ENCODE measurements at places on chromosomes 4 and X.

DNA sequence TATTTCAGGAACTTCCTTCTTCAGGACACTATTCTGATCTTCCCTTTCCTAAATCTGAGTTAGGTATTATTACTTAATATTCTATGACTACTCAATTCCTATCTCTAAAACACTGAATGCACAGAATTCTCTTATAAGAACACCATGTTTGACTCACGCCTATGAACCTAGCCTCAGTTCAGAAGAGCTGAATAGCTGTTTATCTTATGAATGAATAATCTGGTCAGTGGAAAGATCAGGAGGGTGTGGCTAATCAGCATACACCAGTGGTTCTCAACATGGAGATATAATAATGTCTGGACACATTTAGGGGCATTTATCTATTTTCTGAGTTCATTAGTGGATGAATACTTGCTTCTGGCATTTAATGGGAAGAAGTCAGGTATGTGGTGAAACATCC, 24.2 kb downstream of the EPHA5 start:
- no peak for DNase-seq

GRCh38 chrX:135973025-135973547, 702 bp downstream of the MMGT1 start:
- DNase-seq: no peak

- DNase-seq: peak; percentile 78
These were observed 60.4 kb upstream of the ATXN3L start for GRCh38 chrX:13380211-13380610.

- no peak for DNase-seq
These were observed 37.0 kb downstream of the FGF2 start for GRCh38 chr4:122863639-122864038.

- no peak for DNase-seq
These were observed 133.0 kb upstream of the NALF2 start for GRCh38 chrX:69371159-69371558.

DNA sequence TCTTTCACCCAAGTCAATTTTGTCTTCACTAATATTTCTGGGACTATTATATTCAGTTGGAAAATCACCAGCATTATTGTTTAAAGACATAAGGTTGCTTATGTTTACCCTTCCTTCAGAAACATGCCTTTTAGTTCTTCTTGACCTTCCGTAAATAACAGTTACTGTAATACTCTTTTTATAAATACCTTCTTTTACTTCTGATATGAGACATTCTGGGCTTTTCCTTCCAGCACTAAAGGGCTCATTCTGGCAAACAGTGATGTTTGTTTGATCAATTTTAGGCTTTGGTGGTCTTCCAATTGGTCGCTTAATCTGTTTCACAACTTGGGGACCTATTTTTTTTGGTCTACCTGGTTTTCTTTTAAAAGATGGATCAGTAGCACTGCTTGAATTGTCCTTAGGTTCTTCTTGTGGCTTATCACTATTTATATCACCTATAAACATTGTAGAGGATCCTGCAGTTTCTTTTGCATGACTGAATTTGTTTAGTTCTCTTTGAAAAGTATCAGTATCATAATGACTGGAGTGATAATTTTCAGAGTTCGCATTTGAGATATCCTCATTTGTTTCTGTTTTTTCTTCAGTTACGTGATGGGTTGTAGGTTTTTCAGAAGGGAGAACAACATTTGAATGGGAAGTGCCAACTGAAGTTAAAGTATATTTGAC, 64.8 kb downstream of the NCAPG start:
- DNase-seq: no peak

DNA sequence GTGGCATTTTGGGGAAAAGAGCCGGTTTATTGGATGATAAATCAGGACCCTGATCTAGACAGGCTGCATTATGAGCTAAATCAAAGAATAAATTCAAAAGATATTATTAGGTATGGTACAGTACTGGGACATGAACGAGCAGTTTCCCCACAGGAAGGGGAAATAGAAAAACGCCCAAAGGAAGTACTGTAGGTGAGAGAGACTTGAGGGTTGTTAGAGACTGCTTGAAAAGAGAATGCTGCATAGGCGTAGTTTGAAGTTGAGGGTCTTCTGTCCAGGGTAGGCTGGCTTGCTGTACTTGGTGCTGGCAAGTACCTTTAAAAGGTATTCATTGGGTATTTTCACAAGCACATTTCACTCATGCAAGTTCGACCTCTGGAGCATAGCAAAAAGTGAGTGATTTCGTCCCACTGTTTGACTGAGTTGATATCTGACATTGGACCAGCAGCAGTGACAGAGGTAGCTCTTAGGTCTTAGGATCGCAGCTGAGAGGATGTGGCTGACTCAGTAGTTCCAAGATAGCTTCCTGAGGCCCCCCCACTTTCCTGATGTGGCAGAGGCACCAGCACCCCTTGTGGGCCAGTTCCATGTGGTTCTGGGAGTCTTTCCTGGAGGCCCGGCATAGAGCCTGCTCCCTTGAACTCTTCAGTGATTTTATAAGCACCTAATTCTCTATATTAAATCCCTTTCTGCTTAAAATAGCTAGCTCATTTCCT, 64.3 kb downstream of the TMEM131L start:
- no peak for DNase-seq

GRCh38 chrX:63506320-63506719, 155.2 kb upstream of the SPIN4 start:
- peak; percentile 37 for DNase-seq

GRCh38 chrX:140723121-140723715, 13.7 kb downstream of the LINC00632 start:
- peak; percentile 42 for DNase-seq

DNA sequence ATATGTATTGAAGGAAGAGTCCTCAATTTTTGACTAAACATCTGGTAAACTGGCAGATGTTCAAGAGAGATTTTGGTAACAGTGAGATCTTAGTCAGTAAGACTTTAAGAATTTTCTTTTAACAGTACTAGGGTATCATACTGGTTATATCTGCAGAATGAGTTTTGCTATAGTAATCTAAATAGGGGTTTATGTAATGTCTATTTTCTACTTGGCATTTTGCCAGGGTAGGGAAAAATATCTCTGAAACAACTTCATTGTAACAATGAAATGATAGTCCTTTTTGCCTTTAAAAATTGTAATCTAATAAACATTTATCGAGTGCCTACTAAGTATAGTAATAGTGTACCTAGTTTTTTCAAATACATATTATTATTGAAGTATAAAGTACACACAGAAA, 32.1 kb downstream of the XK start:
- no peak for DNase-seq

- peak; percentile 36 for DNase-seq
These were observed 85.9 kb downstream of the MAOA start for GRCh38 chrX:43741843-43742573.

DNA sequence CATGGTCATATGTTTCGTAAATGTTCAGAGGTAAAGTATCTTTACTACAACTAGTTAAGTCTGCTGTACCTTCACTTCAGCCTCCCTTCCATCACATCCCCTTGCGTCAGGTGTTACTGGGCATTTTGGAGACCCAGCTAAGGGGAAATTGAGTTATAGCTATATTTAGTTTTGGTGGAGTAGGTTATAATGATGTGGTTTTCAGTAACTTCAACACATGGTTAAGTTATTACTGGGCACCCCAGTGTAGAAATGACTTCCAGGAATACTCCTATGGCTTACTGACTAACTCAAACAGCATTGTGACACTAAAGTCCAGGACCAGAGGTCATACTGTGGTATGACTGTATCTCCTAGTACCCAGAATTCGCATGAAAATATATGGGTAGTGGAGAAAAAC, 23.4 kb upstream of the ACSL1 start:
- no peak for DNase-seq

GRCh38 chr4:55838952-55839351, 14.5 kb upstream of the EXOC1 start:
- no peak for DNase-seq

- DNase-seq: no peak
These were observed 105.6 kb downstream of the NEUROG2 start for GRCh38 chr4:112410364-112410763.

- no peak for DNase-seq
These were observed 13.9 kb upstream of the CPLX1 start for GRCh38 chr4:839675-840443.

GRCh38 chr4:172357006-172357540, 543.9 kb downstream of the GALNTL6 start:
- DNase-seq: no peak

DNA sequence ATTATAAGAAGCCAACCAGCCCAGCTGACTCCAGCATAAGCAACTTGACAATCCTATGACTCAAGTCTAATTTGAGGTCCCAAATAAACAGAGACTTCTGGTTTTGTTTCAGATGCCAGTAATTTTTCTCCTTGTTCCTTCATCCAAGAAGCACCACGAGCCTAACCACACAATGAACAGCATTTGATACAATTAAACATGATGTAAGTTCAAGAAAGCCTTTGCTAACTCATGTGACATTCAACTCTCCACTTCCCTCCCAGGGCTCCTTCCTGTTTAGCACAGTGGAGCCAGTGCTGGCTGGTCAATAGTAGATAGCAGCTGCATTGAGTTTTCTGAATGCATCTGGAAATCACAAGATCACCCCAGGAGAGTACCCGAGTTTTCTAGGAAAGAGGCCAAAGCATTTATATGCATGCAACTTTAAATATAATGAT, 206.3 kb downstream of the ARHGAP24 start:
- DNase-seq: peak; percentile 99

DNA sequence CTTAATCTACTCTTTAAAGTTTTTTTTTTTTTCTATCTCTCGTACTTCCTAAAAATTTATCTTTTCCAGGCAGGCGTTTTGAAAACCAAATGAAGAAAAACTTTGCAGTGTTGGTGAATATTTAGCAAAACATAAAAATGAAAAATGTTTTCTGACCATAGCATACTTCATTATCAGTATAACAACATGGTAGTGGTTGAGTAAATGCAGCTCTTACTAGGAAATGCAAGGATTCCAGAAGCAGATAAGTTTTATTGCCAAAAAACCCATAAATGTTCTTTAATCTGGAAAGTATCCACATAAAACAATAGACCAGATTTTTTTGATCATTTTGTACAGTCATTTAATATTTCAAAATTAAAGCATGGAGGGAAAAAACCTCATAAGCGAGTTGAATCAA, 136.9 kb upstream of the GUCY1A1 start:
- no peak for DNase-seq

GRCh38 chrX:29834764-29835163, 380.6 kb upstream of the MAGEB2 start:
- DNase-seq: no peak

DNA sequence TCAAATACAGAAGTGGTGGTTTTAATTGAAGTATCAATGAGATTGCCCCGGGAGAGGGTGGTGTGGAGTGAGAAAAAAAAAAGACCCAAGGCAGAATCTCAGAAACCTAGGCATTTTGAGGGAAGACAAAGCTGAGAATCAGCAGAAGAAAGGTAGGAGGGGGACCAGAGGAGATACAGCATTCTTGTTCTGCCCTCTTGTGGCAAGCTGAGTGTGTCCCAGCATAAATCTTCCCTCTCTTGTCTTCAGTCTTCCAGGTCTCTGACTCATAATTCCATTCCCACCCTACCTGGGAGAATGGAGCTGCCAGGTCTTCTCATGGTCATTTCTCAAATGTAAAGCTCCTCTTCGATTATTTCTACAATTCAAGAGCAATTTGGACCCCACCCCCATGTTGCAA, 32.7 kb upstream of the MAGED1 start:
- DNase-seq: peak; percentile 20

DNA sequence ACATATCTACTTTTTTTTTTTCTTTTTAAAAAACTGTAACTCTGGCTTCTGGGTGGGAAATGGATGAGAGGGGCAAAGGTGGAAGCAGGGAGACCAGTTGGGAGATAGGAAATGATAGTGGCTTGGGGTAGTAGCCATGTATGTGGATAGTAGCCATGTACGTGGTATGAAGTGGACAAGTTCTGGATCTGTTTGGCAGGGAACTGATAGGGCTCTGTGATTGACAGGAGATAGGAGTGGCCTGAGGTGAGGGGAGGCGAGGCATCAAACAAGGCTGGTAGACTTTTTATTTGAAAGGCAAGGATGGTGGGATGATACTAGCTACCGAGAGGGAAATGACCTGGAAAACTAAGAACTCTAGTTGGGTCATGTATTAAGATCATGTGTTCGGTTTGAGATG, 117.8 kb downstream of the AFF1 start:
- no peak for DNase-seq

GRCh38 chrX:55695227-55696018, 22.1 kb upstream of the RRAGB start:
- no peak for DNase-seq

- DNase-seq: no peak
These were observed 968 bp downstream of the GPRIN3 start for GRCh38 chr4:89306486-89307177.

- no peak for DNase-seq
These were observed 4.9 kb downstream of the CXCL6 start for GRCh38 chr4:73841243-73841925.

DNA sequence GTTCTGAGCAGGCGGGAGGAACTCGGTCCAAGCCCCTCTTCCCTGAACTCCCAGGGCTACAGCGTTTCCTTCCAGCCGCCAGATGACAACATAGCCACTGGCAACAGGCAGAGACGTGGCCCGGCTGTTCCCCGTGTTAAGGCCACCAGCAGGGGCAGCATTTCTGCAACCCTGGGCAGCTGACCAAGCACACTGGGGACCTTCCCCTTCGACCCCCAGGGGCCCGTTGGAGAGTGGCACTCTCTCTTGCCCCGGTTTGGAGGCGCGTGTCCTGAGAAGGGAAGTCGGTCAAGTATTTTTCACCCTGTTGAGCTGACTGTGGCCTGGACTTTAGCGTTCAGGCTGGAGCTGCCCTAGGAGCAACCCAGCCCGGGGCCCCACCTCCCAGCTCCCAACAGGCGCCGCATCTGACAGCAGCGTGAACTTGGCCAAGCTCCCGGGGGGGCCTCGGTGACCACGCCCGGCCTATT, 37.6 kb downstream of the ZBTB49 start:
- DNase-seq: no peak

GRCh38 chr4:165210566-165210965, 3.2 kb downstream of the KLHL2 start:
- no peak for DNase-seq

DNA sequence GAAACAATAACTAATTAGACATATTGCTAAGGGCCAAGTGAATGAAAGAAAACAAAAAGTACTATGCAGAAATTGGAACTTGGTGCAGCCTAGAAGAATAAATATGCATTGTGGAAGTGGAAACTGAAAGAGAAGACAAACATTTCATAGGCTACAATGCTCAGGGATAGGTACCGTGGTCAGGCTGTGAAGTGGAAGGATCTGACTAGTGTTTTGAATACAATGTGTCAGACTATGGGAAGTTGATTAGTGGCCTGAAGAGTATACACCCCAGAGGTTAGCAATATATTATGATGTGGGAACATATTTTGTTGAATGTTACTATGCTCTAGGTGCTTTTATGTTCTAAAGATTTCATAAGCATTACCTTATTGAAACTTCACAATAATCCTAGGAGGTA, 36.8 kb downstream of the GPRIN3 start:
- no peak for DNase-seq

GRCh38 chr4:2482693-2483092, 13.8 kb downstream of the RNF4 start:
- peak; percentile 59 for DNase-seq

GRCh38 chr4:142161086-142161485, 524.7 kb downstream of the IL15 start:
- DNase-seq: no peak

Data from fibroblast of skin of abdomen (primary cell).